Stimulated activated CD4-positive, alpha-beta T cell treated with anti-CD3 and anti-CD28 coated beads, Interleukin-2, amount 100 ng/mL, for 48 hours (primary cell): ENCODE measurements at places on chromosomes 11 and 22.

GRCh38 chr11:64649291-64649697 lies 58.3 kb downstream of the SLC22A12 start:
- no peak for DNase-seq

GRCh38 chr11:12402691-12403120 lies 25.3 kb downstream of the PARVA start:
- no peak for DNase-seq

- no peak for DNase-seq
These were observed 79.7 kb downstream of the FDX1 start for GRCh38 chr11:110509472-110509871.

GRCh38 chr22:36733271-36733670 lies 29.7 kb upstream of the CACNG2 start:
- DNase-seq: no peak
